ENCODE measurements at places on chromosomes 7 and 10.

DNA sequence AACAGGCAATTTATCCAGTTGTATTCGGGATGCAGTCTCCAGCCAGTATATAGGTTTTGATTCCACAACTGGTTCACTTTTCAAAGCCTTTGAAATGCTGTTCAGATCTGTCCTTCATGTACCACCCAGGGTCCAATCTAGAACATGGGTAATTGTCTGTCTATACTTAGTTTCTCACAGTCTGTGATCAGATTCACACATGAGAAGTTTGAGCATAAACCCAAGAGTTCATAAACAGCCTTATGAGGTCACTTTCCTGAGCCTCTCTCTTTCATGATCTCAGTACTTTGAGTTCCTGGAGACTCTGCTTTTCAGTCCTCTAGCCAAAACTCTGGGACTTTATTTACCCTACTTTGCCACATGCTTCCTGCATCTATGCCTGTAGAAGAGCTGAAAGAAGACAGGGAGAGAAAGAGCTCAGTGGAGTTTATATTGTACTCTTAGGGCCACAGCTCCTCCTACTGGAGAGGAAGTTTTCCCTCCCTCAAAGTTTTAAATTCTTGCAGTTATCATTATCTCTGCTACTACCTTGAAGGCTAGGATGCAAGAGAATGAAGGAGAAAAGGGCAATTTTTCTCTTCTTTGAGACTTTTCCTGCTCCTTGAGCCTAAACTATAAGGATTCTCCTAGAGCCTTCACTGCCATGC is 172.0 kb downstream of the ZEB1 start:
- peak; percentile 34 for DNase-seq

DNA sequence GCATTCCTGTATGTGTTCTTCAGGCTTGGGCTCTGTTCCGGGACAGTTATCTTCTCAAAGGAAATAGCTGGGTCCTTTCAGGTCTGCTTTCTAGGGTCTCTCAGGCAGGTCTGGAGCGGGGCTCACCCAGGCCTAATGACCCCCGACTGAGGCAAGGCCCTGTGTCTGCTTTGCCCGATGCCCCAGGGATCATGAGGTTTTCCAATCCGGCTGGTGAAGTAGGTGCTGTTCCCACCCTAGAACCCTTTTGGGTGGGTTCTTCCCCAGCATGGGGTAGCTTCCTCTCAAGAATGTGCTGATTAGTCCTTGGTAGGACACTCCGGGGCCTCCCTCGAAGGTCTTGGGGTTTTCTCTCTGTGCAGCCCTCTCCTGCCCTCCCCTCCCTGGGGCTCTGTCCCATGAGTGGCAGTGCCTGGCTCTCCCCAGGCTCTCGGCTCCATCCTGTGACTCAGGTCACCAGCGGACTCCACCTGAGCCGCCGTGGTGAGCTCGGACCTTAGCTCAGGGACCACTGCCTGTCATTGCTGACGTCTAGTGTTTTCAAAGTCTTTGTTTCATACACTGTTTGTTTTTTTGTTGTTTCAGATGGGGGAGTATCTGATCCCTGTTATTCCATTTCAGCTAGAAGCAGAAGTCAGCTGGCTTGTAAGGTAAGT is 71.0 kb upstream of the NKX6-2 start:
- no peak for DNase-seq

DNA sequence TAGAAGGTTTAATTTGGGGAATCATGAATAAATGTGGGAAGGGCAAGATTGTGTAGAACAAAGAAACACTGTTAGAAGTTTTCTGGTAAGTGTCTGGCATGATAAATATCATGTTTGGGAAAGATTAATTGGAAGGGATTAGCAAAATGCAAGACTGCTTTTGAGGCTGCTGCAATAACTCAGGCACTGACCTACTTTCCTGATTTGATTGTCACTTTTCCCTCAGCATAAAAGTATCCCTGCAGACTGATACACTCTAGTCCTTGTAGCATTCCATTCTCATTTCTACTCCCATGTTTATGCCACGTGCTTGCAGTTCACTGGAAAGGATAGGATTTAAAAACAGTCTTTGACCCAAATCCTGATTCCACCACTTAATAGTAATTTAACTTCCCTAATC is 303.3 kb upstream of the SEMA3A start:
- DNase-seq, result no peak

- DNase-seq, result no peak
Measured at GRCh38 chr10:118874171-118874570, 119.4 kb upstream of the CACUL1 start.

DNA sequence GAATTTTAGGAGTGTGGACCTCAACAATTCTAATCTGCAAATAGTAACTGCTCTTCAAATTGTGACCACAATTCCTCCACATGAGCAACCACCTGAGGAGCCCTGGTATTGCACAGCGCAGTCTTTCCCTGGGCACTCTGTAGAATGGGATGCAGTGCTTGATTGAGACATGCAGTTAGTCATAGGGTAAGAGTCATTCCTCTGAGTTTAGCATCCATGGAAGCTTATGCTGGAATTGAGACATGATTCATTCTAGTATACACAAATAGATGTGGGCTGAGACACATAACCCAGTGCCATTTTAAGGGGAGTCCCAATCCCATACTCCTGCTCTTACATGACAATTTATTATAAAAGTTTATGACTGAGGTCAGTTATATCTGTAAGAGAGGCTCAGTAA is 582.3 kb upstream of the CNTNAP2 start:
- no peak for DNase-seq

DNA sequence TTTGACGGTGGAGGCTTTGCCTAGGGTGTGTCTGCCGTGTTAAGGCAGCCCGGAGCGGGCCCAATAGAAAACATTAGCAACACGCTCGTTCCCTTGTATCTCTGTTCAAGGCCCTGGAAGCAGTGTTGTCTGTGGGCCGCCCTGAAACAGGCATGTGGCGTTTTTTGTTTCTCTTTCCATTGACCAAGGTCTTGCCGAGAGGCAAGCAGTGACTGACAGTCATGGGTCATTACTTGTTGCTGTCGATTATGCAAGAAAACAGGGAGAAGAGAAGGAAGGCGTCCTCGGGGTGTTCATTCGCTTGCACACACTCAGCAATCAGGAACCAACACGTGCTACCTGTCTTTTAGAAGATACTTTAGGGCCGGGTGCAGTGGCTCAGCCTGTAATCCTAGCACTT is 92.5 kb downstream of the EZH2 start:
- DNase-seq, result no peak

GRCh38 chr10:77686650-77687417 is 49.2 kb upstream of the KCNMA1 start:
- no peak for DNase-seq

GRCh38 chr10:101493249-101493648 is 94.8 kb downstream of the POLL start:
- DNase-seq, result no peak

DNA sequence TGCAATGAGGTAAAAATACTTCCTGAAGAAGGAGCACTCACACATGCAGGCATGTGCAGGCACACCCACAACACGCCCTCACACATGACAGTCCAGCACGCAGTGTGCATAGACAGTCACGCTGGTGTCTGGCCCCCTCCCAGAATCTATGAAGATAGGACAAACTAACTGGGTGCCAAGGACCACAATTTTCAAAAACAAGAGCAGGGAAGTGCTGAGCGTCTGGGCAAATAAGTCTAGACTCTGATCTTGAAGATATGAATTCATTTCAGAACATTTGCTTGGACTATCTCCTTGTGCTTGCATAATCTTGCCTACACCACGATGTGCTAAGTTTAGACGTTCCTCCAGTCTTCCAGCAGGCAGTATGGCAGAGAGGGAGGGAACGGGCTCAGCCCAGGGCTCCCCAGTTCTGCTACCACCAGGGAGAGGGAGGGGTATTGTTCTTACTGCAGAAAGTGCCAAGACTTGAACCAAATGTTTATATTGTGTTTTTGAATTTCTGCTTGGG is 276.5 kb upstream of the KLF6 start:
- DNase-seq, result no peak

DNA sequence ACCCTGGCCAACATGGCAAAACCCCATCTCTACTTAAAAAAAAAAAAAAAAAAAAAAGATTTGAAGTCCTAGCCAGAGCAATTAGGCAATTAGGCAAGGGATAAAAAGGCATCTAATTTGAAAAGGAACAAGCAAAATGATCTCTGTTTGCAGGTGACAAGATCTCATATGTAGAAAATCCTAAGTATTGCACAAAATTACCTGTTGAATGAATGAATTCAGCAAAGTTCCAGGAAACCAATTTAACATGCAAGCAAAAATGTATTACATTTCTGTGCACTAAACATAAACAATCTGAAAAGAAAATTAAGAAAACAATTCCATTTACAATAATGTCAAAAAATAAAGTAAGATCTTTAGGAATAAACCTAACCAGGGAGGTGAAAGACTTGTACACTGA is 5.2 kb downstream of the PILRB start:
- DNase-seq, result no peak

DNA sequence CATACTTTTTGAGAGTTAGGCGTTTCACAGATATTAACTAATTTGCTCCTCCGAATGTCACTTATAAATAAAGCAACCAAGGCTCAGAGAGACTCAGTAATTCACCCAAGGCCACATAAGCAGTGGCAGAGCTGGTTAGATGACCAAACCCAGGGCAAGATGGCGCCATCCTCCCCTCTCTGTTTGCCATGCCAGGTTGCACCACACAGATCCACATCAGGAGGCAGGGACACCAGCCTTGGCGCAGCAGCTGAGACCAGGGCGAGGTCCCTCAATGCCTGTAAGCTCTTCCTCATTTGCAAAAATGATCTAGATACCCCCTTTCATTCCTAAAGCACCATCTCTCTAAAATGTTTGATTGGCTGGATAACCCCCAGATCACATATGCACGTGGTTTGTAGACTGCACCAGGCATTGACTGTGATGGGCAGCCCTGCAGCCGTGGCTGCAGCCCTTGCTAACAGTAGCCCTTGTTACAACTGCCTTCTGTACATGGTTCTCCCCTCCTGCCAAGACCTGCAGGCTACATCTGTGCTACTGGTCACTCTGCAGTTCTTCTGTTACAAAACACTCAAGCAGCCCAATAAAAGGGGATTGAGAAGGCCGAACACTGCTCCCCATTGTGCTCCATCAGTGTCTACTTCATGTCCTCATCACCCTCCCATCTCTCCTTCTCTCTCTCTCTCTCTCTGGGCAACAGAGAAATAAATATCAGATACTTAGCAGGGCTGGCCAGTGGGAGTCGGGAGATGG is 298.6 kb downstream of the PRPF18 start:
- no peak for DNase-seq

GRCh38 chr7:142685877-142686508 is 63.3 kb upstream of the PRSS1 start:
- no peak for DNase-seq

GRCh38 chr7:8564281-8564680 is 130.9 kb downstream of the NXPH1 start:
- DNase-seq, result no peak

DNA sequence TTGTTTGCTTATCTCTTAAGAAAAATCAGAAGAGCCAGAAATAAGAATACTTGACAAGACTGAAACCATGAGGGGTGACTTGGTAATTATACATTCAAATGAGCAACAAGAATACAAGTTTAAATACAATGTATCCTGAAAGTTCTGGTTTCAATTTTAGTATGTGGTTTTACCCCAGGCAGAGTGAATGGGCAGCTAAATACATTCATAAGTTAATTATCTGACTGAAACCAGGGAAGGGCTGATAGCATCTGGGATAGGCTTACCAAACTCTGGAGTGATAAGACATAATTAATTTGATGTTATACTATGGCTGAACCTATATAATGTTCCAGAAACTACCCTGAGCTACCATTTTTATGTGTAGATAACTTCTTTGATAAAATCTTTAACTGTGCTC is 252.2 kb upstream of the PLXNA4 start:
- no peak for DNase-seq

DNA sequence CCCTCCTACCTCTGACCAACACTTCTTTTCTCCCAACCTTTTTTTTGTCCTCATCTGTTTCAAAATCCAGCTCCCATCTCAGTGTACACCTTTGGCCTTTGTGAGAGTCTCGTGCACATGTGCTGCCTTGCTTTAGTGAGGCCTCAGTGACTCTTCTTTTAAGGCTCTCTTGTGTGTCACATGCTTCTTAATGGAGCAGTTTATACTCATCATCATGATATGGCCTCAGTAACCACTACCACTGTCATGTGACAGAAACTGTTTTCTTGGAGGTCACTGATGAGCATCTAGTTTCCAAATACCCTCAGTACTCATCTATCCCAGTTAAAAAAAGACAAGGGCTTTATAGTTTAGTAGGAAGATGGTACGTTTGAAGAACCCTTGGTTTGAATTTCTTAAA is 8.1 kb upstream of the ARHGAP22 start:
- DNase-seq, result no peak

GRCh38 chr7:106901828-106902441 is 36.9 kb downstream of the PIK3CG start:
- DNase-seq, result no peak

GRCh38 chr10:77707570-77707969 is 70.0 kb upstream of the KCNMA1 start:
- no peak for DNase-seq

DNA sequence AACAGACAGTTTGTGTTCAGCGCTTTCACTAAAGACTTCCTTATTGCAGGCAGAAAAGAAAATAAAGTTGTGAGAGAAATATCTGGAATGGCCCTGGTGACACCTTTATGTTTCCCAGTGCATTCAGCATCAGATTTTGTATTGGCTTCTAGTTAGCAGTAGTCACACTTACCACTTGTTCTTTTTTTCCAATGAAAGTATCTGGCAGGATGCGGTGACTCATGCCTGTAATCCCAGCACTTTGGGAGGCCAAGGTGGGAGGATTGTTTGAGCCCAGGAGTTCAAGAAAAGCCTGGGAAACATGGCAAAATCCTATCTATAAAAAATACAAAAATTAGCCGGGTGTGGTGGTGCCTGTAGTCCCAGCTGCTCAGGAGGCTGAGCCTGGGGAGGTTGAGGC is 649.6 kb downstream of the LRMDA start:
- no peak for DNase-seq

- no peak for DNase-seq
Measured at GRCh38 chr7:22338877-22339276, 18.1 kb downstream of the RAPGEF5 start.

GRCh38 chr7:146922782-146923181 is 806.2 kb downstream of the CNTNAP2 start:
- DNase-seq, result no peak

All from stimulated activated CD4-positive, alpha-beta T cell treated with anti-CD3 and anti-CD28 coated beads, Interleukin-4, amount 100 ng/mL, for 24 hours (primary cell).